Umbilical cord (tissue), 2 donors: ENCODE measurements at places on chromosomes 7 and 10. TPM values are rescaled to one million over a fixed set of nuclear protein-coding genes. Genes with fewer than 3 reads are reported as not detected.
A peak's percentile ranks its signal among the peaks of the same experiment; 100 is the strongest.

The OR2A7 gene
- not detected for total RNA-seq

The SPDYE9 gene
- 1.7 TPM for total RNA-seq

GRCh38 chr10:7218968-7219367 is 191.9 kb downstream of the SFMBT2 start:
- DNase-seq, result peak; percentile 5

DNA sequence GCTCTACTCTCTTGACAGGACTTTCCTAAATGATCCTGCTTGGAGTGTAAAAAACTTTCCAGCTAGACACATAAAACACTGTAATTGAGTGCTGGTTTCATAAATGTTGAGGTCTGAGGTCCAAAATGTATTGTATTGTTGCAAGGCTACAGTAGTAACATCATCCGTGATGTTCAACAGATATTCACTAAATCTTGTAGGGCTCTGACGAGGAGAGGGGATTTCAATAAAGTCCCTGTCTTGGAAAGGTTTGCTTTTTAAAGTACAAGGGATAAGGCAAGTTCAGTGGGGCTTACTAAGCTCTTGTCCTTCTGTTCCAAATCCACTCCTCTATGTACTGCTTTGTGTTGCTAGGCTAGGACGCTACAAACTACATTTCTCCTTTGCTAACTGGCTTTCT is 48.9 kb downstream of the FHIP2A start:
- DNase-seq, result peak; percentile 97
